ENCODE measurements at places on chromosomes 12 and 14.

GRCh38 chr12:116887897-116888296 is 6.7 kb upstream of the HRK start:
- no peak for DNase-seq

DNA sequence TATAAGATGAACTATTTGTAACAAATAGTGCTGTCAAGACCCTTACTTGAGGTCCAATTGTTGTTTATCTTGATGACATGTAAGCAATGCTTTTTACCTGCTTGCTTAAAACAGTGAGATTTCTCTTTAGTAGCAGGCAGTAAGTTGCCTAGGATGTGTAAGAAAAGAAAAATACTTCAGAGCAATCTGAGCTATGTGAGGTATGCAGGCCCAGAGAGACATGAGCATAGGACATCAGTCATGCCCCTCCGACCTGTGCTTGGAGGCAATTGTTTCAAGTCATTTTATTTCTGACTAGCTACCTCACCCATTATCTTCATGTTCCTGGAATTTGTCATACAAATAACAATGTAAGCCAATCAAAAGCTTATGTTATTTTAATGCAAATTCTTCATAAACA is 930.6 kb upstream of the FBXO33 start:
- no peak for DNase-seq

- peak; percentile 24 for DNase-seq
Measured at GRCh38 chr14:36271222-36271621, 49.2 kb downstream of the MBIP start.

DNA sequence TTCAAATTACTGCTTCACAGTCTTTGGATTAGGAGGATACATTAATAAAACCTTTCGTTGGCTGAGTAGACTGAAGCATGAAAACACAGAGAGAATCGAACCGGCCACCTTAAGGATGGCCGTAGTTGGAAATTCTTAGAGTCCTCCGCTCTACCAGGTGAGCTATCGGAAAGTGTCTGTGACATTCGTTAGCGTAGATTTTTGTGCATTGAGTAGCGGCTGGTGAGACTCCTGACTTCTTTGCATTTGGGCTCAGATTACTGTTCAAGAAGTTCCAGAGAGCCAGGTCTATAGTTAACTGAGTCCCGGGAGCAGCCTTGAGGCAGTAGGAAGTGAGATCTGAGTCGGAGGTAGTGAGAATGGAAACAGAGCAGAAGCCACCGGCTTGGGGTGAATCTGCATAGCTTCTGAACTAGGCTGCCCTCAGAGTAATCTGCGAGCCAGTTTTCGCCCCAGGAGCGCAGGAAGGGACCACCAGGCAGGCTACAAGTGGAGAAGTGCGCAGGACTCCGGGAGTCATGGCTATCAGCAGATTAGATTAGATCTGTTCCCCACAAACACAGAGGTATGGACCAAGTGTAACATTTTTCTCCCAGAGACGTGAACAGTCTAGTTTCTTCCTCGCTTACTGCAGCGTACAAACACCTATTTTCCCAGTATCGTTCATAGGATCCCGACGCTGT is 11.0 kb downstream of the OR6S1 start:
- peak; percentile 51 for DNase-seq

DNA sequence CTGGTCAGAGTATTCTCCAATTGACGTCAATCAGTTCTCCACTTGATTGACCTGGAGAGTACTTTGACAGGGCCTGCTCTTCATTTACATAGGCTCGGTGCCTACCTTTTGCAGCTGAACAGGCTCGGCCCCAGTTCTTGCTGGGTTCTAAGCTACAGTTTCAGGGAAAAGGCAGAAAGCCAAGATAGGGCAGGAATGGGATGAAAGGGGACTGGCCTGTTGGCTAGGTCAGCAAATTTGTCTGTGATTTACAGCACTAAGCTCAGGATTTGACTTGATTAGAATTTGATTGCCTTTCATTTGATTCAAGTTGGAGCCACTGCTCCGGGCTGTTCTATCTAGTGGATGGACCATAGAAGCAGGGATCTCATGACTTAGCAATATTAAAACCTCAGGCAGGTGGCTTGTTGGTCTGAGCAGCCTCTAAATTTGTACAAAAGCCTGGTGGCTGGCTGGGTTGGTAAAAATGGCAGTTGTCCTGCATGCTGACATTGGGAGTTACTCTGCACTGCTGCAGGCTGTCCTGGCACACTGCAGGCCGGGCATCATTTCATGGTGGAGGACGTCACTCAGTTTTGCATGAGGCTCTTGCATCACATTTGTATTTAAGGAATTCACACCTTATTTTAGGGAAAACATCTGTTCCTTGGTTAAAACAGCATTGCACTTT is 71.8 kb downstream of the BICD1 start:
- no peak for DNase-seq

DNA sequence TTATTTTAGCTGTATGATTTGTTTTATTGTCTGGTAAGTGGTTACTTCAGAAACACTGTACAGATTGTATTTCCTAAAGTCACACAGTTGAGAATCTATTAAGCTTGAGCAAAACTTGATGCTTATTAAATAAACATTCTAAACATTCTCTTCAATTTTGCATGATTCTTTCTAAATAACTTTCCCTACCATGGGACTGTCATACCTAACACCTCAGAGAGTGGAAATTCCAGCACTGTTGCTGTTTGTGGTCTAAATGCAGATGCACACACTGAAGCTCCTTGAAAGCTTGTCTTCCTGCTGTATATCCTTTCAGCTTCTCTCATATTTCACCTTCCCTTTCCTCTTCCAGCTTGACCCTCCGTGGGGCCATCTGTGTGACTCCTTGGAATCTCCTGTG is 392.0 kb downstream of the LRIG3 start:
- no peak for DNase-seq

DNA sequence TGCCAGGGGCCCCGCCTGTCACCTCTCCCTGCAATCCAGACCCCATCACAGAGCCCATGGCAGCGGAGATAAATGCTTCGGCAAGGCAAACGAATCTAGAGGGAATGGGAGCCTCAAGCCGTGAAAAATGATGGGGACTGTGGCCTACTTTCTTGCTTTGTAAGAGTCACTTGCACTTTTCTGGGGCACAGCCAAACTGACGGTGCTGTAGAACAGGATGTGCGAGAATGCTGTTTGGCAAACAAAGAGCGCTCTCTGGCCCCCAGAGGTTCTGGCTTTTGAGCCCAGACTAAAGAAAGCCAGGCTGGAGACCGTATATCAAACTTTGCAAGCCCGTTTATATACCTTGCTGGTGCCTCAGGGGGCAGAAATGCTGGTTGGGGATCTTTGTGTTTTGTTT is 108.7 kb downstream of the CACNA1C start:
- no peak for DNase-seq

DNA sequence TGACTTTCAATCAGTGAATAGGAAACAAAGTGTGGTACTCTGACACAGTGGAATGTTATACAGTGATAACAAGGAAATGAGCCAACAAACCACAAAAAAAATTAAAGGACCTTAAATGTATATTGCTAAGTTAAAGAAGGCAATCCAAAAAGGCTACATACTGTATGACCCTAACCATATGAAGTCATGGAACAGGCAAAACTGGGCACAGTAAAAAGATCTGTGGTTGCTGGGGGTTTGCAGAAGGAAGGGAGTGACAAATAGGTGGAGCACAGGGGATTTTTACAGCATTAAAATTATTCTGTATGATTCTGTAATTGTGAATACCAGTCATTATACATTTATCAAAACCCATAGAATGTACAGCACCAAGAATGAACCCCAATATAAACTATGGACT is 112.6 kb downstream of the KCNC2 start:
- DNase-seq: no peak

DNA sequence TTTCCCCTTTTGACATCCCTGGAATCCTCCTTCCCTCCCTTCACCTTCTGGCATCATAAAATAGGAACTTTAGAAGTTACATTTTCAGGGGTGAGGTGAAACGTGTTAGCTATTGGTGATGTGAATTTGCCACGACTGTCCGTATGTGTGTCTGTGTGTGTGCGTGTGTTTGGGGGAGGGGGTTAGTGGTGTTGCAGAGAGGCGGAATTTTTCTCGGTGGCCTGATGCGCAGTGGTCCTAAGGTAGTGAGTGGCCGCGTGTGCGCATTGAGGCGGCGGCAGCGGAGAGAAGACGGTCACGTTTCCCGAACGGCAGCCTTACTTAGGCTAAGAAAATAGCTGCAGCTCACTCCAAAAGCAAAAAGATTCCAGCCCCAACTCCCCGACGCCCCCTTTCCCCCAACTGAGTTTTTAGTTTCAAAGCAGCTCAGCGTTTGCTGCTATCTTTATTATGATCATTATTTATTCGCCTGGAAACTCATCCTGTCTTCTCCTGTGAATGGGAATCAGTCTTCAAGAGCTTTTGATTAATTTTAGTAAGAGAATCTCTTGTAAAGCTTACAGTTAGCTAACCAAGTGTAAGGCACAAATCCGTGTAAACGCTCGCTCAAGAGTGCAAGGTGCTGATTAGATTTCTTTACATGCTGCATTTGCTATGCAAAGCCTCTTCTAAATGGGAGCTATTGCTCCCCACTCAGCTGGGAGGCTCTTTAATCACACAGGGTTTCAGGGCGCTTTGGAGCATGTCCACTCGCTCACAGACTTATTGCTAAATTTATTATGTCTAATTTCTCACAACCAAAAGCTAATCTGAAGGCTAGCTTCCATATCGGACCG is 4.7 kb downstream of the FLRT2 start:
- no peak for DNase-seq

DNA sequence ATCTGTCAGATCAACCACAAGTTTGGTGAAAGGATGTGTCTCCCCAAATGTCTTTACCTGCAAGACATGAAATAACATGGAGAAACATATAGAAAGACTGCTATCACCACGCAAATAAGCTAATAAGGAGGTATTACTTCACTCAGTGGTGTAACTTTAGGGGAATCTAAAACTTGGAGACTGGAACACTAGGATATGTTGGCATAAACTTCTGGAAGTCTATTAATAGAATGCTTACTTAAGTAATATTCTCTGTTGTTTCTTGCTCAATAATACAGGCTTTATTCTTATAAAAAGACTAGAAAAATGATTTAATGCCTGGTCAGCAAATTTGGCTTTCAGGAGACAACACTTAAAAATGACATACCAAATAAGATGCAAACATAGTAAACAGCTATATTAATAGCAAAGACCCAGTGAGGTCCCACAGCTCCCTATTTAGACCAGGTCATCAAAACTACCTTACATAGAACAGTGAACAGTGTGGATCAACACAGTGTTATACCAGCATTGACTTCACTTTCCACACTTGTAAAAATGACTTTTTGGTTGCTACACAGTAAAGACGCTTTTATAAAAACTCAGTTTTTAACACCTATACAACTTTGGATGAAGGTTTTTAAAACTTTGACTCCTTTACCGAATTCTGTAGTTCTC is 18.9 kb upstream of the HAL start:
- no peak for DNase-seq

- DNase-seq: no peak
Measured at GRCh38 chr14:24426912-24427536, 2.4 kb downstream of the CBLN3 start.

- no peak for DNase-seq
Measured at GRCh38 chr12:111443586-111443985, 37.9 kb downstream of the SH2B3 start.

DNA sequence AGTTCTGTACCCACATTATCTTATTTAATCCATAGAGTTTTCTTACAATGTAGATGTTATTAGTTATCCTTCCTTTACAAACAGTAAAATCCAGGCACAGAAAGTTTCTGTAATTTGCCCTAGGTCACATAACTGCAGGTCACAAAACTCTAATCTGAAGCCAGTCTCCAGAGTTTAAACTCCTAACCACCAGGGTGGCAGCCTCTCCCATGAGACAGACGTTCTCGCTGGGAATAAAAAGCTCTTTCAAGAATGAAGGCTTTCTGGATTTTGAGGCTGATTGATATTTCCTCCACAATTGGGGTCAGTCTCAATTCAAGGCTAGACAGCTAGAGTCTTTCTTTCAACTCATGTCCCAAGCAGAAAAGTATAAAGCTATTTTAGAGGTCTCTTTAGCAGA is 95.8 kb upstream of the PLEKHG7 start:
- DNase-seq: no peak

- no peak for DNase-seq
Measured at GRCh38 chr14:68164711-68165113, 345.1 kb downstream of the RAD51B start.

GRCh38 chr12:108729612-108730364 is 1.5 kb downstream of the CORO1C start:
- peak; percentile 29 for DNase-seq

- DNase-seq: no peak
Measured at GRCh38 chr14:101709962-101710931, 51.3 kb upstream of the PPP2R5C start.

DNA sequence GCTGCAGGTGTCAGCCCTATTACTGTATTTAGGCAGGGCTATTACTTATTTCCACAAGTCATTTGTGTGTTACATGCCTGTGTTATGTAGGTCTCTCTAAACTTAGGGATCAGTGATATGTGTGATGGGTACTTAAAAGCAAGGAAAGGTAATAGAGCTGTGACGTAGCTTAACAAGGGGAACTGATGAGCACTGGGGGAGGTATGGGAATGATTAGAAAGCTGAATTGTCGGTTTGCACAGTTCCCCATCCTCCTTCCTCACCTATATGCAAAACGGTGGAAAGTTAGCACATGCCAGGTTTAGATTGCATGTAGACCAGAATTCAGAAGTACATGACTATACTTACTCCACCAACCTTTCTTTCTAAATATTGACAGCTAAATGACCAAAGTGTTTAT is 494.3 kb upstream of the GARIN6 start:
- DNase-seq: no peak

DNA sequence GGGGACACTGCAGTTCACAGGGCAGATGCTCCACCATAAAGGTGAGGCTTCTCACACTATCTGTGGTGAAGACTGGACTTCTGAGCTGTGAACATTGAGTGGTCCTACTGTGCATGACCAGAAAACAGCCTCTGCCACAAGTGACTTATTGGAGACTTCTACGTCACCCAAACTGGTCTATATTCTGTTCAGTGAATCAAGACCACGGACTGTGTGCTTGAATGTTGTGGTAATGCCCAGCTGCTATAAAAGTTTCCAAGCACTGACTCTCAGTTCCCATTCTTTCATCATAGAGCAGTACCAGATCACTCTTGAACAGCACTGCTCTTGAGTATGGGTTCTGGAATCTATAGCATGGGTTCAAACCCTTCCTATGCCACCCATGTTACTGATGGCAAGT is 4.8 kb upstream of the PLEK2 start:
- DNase-seq: no peak

DNA sequence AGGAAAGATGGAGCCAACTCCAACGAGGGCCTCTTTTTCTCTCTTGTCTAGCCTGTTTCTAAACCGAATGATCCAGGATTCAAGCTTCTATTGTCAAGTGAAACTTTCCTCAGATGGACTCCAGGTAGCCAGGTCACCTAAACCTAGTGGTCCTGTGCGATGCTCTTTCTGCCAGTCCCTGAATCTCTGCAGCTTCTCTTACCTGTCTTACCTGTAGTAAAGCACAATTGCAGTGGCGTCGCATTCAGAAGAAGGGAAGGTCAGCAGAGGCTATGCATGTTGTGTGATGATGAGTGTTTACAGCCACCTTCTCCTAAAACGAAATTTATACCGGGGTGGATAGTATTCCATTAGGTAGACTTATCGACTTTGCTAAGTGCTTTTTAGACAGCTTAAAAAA is 47.4 kb upstream of the TRAF3 start:
- no peak for DNase-seq

GRCh38 chr14:74546416-74546815 is 52.9 kb downstream of the ISCA2 start:
- no peak for DNase-seq

GRCh38 chr12:52546126-52546525 is 6.8 kb downstream of the KRT71 start:
- no peak for DNase-seq

Data from Kasumi-1 (cell line).